ENCODE measurements at places on chromosomes 6 and 20.

DNA sequence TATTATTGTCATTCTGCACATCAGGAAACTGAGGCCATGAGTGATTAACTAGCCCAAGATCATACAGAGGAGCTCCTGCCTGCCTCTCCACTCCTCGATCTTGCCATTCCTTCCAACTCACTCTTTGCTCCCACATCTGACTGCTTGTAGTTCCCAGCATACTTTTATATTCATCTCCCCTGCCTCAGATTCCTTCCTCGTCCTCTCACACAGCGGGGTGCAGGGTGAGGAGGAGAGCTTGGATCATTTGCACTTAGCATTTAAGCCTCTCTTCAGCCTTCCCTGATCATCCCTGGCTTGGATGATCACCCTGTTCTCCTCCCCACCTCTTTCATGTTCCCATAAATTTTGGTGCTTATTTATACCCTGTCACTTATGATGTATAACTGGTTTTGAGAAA, 515.1 kb upstream of the SOX4 start:
- DNase-seq = no peak

GRCh38 chr6:53284901-53285300, 63.8 kb downstream of the ELOVL5 start:
- no peak for DNase-seq

GRCh38 chr6:136524936-136525413, 25.2 kb downstream of the MAP7 start:
- no peak for DNase-seq

- DNase-seq = no peak
Measured at GRCh38 chr6:41894366-41895299, 542 bp downstream of the USP49 start.

GRCh38 chr6:71619836-71620235, 266.5 kb upstream of the RIMS1 start:
- DNase-seq = no peak

GRCh38 chr20:10002866-10003265, 31.9 kb upstream of the ANKEF1 start:
- no peak for DNase-seq

All from GM12864 (cell line).